Vagina (tissue), 2 donors: ENCODE measurements at places on chromosomes 4 and X.
A peak's percentile ranks its signal among the peaks of the same experiment; 100 is the strongest.

DNA sequence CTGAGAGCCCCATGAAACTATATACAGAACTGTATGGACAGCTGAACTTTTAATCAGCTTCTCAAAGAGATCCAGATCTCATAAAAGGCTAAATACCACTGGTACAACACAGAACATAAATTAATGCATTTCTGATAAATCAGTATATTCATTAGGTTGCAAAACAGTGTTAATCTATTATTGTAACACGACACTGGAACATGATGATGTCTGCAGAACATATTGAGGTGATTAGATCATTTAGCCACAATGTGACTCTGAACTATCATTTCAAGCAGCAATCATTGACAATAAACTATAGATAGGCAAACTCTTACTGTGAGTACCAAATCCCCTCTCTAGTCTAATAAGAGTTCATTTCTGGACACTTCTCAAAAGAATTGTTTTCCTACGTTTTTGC lies 50.3 kb downstream of the GASK1B start:
- no peaks in the 10 kb centered on the region for H3K36me3 ChIP-seq
- H3K4me1 ChIP-seq: peaks cover 5% of the 10 kb centered on the region
- DNase-seq: no peak
- no peaks in the 10 kb centered on the region for H3K27me3 ChIP-seq
- no peak overlapping the region for H3K4me3 ChIP-seq
- peak overlapping the region; percentile 57 for H3K27ac ChIP-seq

DNA sequence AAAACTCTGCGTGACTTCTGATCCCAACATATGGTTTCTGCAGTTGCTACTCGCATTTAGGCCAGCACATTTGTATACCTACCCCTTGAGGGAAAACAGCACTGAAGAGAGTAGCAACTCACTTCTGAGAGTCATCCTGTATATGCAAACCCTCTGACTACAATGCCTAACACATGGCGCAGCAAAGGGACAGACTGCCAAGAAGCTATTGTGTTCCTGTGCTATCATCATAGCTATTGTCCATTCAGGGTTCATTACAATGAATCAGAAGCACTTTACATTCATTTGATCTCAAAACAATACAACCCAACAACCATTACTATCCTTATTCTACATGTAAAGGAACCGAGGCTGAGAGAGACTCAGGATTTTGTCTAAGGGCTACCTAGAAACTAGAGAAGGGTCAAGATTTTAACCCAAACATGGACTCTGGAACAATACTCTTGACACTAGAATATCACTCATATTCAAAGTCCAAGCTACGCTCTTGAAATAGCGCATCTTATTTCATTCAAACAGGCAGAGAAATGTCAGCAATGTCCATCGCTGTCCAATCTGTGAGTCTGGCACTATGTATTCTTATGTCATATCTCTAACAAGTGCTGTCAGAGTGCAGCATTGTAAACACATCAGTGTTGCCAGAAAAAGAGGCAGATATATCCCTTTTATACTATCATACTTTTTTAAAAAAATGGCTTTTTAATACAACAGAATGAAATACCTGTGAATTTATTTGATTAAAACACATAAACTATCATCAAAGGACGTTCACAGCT lies 173.6 kb downstream of the CORIN start:
- no peak overlapping the region for H3K4me3 ChIP-seq
- no peaks in the 10 kb centered on the region for H3K4me1 ChIP-seq
- no peaks in the 10 kb centered on the region for H3K27me3 ChIP-seq
- no peak overlapping the region for H3K27ac ChIP-seq
- no peaks in the 10 kb centered on the region for H3K36me3 ChIP-seq

- H3K4me1 ChIP-seq: peaks cover 37% of the 10 kb centered on the region
- no peak for DNase-seq
- peak overlapping the region; percentile 88 for H3K27ac ChIP-seq
- H3K4me3 ChIP-seq: peak overlapping the region; percentile 53
- H3K27me3 ChIP-seq: no peaks in the 10 kb centered on the region
These were observed 70.0 kb downstream of the MGST2 start for GRCh38 chr4:139735381-139736273.

DNA sequence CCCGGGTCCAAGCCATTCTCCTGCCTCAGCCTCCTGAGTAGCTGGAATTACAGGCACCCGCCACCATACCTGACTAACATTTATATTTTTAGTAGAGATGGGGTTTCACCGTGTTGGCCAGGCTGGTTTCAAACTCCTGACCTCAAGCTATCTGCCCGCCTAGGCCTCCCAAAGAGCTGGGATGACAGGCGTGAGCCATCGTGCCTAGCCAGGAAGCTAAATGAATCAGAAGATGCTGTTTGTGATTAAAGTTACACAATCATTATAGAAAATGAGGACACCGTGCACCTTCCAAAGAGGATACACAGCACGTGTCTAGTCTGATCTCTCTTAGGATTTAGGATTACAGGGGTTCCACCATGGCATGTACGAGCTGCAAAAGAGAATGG lies 99.6 kb downstream of the DHRSX start:
- H3K27me3 ChIP-seq: no peaks in the 10 kb centered on the region
- H3K4me3 ChIP-seq: peak overlapping the region; percentile 7

DNA sequence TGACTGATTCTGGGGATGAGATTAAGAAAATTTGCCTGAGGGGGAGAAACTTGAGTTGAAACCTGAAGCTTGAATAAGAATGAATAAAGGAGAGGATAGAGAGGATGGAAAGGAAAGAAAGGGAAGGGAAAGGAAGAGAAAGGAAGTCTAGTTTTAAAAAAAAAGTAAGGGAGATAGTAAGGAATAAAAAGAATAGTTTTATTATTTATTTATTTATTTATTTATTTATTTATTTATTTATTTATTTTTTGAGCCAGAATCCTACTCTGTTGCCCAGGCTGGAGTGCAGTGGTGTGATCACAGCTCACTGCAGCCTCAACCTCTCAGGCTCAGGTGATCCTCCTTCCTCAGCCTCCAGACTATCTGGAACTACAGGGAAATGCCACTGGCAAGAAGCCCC lies 62.0 kb upstream of the NAF1 start:
- H3K27me3 ChIP-seq: no peaks in the 10 kb centered on the region
- H3K27ac ChIP-seq: no peak overlapping the region
- no peak overlapping the region for H3K4me3 ChIP-seq
- H3K36me3 ChIP-seq: no peaks in the 10 kb centered on the region

DNA sequence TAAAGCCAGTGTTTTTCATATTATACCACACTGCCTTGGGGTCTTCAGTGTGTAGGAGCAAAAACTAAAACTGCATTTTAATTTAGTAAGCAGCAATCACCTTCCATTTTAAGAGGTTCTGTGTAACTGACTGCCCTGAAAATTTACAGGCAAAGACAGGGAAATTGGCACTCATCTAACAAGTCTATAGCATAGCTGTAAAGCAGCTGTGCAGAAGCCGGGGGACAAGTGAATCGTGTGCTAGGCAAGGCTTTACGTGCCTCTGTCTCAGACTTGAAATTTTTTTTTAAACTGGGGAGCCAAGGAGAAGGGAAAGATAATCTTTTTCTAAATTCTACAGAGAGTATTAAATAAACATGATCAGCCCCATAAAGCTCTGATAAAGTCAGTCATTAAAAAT lies 39.7 kb downstream of the TSPAN5 start:
- no peak overlapping the region for H3K27ac ChIP-seq
- H3K36me3 ChIP-seq: no peaks in the 10 kb centered on the region
- H3K4me3 ChIP-seq: no peak overlapping the region
- no peak for DNase-seq
- H3K4me1 ChIP-seq: peaks cover 55% of the 10 kb centered on the region

DNA sequence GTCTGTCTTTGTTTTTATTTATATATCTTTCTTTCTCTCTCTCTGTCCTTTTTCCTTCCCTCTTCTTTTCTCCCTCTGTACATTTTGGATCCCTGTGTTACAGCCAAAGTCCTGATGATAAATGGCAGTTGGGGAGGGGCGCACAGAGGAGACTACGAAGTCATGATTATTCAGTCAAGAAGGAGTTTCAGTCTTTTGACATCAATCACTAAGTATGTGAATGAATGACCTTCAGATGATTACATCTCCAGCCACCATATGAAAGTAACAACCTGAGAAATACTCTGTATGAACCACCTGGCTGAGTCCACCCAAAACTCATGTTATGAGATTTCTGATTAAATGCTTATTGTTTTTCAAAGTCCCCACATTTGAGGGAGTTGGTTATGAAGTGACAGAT lies 45.0 kb downstream of the UGT2B7 start:
- no peaks in the 10 kb centered on the region for H3K36me3 ChIP-seq
- DNase-seq: no peak
- H3K27me3 ChIP-seq: no peaks in the 10 kb centered on the region
- no peak overlapping the region for H3K4me3 ChIP-seq
- H3K27ac ChIP-seq: no peak overlapping the region
